ENCODE measurements at places on chromosomes 16 and 17.
A peak's percentile ranks its signal among the peaks of the same experiment; 100 is the strongest.

- DNase-seq = no peak
These were observed 7.1 kb upstream of the MT2A start for GRCh38 chr16:56601325-56601724.

GRCh38 chr16:79155904-79156303, 444.6 kb downstream of the MAF start:
- no peak for DNase-seq

GRCh38 chr16:68377667-68378393, 67.0 kb downstream of the PRMT7 start:
- DNase-seq = no peak

DNA sequence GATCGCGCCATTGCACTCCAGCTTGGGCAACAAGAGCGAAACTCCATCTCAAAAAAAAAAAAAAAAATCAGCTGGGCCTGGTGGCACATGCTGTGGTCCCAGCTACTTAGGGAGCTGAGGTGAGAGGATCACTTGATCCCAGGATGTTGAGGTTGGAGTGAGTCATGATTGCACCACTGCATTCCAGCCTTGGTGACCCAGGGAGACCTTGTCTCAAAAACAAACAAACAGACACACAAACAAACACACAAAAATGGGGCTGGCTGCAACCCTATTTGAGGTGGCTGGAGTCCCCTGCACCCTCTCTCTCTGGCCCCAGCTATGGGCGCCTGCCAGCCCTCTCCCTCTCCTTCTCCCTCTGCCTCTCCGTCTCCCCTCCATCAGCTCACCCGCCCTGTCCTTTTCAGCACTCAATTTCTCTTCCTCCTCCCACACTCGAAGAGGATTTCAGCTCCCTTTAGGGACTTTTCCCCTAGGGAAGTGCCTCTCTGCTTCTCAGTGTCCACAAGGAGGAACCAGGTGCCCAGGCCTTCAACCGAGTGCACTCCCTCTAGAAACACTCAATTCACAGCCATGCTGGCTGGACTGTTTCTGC, 17.5 kb upstream of the TFAP4 start:
- no peak for DNase-seq

DNA sequence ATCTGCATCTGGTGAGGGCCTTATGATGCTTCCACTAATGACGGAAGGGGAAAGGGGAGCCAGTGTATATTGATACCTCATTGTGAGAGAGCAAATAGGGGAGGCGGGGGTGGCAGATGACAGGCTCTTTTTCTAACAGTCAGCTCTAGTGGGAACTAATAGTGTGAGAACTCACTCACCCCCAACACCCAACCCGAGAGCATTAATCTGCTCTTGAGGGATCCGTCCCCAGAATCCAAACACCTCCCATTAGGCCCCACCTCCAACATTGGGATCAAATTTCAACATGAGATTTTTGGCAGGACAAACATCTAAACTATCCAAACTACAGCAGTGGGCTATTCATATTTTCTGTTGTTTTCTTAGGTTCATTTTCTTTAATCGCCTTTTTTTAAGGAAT, 54.4 kb downstream of the BPTF start:
- DNase-seq = no peak

DNA sequence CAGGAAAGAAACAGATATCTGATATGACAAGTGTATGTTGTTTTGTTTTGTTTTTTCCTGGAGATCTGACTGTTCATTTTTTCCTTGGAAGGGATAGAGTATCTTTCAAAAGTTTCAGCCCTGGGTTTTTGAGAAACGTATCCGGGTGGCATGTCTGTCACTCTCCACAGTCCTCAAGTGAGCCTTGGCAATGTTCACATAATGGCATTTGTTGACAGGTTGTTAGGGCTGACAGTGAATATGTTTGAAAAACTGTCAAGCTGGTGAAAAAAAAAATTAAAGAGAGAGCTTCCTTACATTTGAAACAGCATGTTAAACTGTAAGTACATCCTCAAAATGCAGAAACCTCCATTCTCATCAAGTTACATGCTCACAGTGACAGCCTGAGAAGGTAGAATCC, 113.0 kb upstream of the DYNLRB2 start:
- no peak for DNase-seq

- DNase-seq = no peak
These were observed 68.2 kb downstream of the RNF213 start for GRCh38 chr17:80328634-80329380.

GRCh38 chr17:59561042-59561441, 4.4 kb upstream of the DHX40 start:
- no peak for DNase-seq

GRCh38 chr17:7315570-7316235, 543 bp upstream of the GPS2 start:
- DNase-seq = no peak

GRCh38 chr16:65414284-65414984, 292.6 kb upstream of the CDH11 start:
- DNase-seq = no peak

GRCh38 chr16:2237493-2238149, 1.4 kb downstream of the DNASE1L2 start:
- no peak for DNase-seq

DNA sequence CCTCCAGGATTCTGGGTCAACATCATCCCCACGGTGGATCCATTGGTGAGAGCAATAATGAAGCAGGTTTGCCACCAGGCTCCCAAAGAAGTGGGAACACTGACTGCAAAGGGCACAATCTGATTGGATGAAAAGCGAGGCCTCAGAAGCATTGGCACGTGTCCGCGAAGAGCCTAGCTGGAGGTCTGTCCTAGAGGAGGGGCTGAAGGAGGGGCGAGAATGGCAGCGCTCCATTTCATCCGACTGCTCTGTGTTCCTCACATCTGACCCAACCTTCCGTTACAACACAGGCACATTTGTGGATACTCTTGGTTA, 79.9 kb downstream of the MRC2 start:
- DNase-seq = no peak

- no peak for DNase-seq
These were observed 24.8 kb downstream of the GINS2 start for GRCh38 chr16:85663891-85664321.

GRCh38 chr17:77801545-77802332, 156.8 kb upstream of the TNRC6C start:
- DNase-seq = no peak

DNA sequence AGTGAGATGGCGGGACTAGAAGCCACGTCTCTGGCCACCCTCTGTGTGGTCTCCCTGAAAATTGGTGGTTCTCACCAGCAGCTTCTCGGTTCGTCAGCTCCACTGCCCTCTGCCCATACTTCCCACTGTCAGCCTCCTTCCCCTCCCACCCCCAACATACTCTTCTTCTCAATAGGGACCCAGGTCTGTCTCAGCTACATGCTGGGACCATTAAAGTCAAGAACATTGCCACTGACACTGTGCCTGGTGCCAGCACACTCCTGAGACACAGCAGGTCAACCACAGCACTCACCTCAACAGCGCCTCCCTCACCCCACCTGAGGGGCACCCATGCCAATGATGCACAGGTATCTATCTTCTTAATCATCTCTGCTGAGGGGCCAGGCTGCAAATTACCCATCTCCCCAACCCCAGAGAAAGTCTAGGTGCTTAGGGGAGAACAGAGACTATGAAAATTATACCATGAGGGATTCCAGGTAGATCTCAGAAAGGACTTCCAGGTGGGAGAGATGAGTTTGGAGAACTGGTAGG, 1.3 kb downstream of the PLXDC1 start:
- DNase-seq = no peak

DNA sequence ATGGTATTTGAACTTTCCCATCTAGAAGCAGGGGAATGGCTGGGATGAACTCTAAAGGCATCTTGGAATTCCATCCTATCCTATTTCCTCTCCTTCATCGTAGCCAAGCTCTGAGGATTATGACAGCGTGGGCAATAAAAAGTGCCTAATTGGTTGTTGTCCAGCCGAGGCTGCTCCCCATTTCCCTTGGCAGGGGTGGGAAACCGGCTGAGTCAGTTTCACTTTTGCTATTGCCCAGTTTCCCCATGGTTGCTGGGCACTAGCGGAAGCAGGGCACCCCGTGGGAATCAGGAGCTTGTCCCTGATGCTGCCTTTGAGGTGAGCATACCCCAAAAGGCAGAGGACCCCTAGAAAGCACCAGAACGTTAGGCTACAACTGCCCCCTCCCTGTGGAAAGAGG, 13.8 kb upstream of the SP2 start:
- no peak for DNase-seq

- no peak for DNase-seq
These were observed 445.7 kb downstream of the UTP18 start for GRCh38 chr17:51706093-51706492.

DNA sequence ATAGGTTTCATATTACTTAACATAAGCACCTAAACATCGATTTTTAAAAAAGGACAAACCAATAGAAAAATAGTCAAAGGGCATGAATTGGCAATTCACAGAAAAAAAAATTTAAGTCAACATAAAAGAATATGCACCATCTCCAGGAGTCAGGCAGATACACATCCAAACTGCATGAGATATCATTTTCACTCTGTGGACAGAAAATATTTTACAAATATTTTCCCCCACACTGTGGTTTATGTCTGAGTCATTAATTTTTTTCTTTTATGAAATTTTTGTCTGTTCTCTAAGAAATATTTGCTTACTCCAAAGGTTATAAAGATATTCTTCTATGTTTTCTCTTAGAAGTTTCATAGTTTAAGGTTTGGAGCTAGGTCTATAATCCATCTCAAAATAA, 74.4 kb upstream of the DNAH17 start:
- no peak for DNase-seq

GRCh38 chr17:83109793-83110645, 30.6 kb downstream of the METRNL start:
- peak; percentile 82 for DNase-seq

- DNase-seq = no peak
These were observed 3.4 kb downstream of the MTSS2 start for GRCh38 chr16:70682239-70683145.

DNA sequence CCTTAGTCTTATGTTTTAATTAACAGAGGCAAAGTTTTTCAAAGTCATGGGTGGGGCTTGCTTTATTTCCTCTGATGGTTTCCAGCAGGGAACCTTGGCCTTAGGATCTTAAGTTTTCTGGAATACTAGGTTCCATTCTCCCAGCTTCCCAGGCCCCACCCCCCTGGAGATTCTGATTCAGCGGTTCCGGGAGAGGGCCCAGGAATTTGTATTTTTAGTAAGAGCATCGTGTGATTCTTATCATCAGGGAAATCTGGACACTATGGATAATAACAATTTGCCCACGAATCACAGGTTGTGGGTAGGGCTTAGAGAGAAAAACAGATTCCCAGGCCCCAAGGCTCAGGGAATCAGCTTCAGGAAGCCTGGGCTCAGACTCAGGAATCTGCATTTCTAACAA, 263.6 kb downstream of the NTN1 start:
- DNase-seq = no peak

DNA sequence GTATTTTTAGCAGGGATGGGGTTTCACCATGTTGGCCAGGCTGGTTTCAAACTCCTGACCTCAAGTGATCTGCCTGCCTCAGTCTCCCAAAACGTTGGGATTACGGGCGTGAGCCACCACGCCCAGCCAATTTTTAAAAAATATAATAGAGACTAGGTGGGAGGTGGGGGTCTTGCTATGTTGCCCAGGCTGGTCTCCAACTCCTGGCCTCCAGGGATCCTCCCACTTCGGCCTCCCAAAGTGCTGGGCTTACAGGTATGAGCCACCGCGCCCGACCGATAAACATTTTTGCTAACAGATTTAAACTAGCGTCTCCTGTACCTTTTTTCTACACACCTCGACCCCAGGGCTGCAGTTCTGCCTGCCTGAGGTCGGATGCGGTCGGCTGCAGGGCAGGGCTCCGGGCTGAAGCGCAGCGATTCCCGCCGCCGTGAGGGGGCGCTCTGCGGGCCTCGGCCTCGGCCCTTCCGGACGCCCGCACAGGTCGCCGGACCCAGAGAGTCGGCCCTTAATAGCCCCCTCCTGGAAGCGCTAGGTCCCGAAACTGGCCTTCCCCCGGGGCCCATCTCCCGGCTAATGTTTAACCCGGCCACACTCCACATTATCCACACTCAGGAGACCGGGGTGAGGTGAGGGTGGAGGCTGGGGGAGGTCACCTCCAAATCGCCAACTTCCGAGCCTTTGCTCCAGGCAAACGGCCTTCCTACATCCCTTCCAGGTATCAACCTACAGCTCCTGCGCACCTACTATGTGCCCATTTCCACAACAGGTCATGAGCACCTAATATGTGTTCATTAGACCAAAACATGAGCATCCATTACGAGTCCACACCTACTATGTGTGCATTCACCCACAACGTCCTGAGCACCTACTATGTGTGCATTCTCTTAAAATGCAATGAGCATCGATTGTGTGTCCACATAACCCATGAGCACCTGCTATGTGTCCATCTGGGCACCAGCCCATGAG, 2.0 kb upstream of the GLIS2 start:
- DNase-seq = no peak

DNA sequence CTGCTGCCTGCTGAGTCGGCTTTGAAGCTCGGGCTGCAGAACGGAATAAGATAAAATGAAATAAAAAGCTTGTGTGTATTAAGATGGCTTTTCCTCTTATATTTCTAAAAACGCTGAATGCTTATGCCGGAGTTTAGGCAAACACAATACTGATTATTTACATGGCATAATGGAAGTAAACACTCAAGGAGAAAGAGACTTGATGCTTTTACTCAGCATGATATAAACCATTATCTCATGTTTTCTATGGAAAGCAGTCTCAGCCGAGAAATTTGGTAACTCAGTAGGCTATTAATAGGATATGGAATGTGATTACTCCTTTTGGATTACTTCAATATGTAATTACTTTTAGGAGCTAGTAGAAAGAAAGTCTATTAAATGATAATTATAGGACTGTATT, 153.3 kb downstream of the CDH11 start:
- no peak for DNase-seq

DNA sequence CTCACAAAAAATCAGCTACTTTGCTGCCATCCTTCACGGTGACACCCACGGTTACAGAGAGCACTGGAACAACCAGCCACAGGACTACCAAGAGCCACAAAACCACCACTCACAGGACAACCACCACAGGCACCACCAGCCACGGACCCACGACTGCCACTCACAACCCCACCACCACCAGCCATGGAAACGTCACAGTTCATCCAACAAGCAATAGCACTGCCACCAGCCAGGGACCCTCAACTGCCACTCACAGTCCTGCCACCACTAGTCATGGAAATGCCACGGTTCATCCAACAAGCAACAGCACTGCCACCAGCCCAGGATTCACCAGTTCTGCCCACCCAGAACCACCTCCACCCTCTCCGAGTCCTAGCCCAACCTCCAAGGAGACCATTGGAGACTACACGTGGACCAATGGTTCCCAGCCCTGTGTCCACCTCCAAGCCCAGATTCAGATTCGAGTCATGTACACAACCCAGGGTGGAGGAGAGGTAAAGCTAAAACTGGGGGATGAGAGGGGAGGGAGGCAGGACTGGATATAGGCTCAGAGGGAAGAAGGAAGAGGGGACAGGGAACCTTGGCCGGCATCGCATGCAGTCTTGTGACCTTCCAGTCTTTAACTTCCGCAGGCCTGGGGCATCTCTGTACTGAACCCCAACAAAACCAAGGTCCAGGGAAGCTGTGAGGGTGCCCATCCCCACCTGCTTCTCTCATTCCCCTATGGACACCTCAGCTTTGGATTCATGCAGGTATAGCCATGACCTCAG, 581 bp downstream of the CD68 start:
- DNase-seq = no peak

Data from urinary bladder (tissue), 4 donors.